Foreskin fibroblast (primary cell): ENCODE measurements at places on chromosomes 16 and 17.

GRCh38 chr16:55828680-55829079, 4.2 kb downstream of the CES1 start:
- DNase-seq, result no peak

DNA sequence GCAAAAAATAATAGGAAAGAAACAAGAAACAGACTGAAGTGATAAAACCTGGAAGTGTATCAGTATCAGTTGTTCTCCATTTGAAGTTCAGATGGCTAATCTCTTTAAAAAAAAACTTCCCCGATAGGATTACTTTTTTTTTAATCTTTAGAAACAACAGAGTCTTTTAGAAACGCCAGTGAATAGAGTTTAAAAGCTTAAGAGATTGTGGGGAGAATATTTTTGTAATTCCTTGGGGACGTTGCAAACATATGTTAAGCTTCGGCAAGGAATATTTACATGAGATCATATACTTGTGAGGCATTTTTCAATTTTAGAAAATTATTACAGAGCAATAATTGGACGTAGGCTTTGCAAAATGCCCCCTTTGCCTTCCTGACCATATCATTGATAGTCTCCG, 13.2 kb downstream of the MAF start:
- no peak for DNase-seq

GRCh38 chr17:81802048-81802758, 1.7 kb upstream of the GCGR start:
- no peak for DNase-seq

- DNase-seq, result no peak
Measured at GRCh38 chr17:40297511-40297910, 9.8 kb downstream of the CDC6 start.

- DNase-seq, result no peak
Measured at GRCh38 chr16:53090286-53090590, 35.4 kb downstream of the CHD9 start.

- no peak for DNase-seq
Measured at GRCh38 chr16:67230809-67231660, 4.1 kb downstream of the TMEM208 start.

DNA sequence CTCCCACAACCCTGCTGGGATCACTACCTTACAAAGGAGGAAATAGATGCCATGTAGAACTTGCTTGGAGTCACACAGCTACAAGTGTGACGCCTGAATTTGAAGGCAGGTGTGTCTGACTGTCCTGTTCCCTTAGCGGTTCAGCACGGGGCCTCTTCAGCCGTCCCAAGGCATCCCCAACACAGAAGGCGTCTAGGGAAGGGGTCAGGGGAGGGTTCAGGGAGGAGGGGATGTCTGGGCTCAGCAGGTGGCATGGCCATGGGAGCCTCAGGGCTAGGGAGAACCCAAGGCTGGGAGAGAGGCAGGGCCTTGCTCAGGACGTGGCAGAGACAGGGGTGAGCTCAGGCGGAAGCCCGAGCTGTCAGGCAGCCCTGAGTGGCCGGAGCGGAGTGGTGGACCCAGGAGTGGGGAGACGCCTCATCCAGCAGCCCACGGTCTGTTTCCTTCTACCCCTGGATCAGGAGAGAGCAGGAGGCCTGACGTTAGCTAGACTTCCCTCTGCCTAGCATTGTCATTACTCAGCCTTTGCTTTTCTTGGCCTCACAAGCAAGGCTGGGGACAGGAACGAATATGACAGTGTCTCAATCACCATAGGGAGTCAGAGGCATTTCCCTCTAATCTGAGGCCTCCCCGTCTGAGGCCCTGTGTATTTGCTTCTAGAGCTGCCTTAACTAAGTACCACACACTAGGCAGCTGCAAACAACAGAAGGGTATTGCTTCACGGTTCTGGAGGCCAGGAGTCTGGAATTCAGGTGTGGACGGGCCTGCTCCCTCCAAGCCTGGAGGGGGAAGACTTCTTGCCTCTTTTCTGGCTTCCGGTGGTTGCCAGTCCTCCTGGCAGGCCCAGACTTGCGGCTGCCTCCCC, 31.3 kb upstream of the ANKRD40CL start:
- DNase-seq, result no peak

DNA sequence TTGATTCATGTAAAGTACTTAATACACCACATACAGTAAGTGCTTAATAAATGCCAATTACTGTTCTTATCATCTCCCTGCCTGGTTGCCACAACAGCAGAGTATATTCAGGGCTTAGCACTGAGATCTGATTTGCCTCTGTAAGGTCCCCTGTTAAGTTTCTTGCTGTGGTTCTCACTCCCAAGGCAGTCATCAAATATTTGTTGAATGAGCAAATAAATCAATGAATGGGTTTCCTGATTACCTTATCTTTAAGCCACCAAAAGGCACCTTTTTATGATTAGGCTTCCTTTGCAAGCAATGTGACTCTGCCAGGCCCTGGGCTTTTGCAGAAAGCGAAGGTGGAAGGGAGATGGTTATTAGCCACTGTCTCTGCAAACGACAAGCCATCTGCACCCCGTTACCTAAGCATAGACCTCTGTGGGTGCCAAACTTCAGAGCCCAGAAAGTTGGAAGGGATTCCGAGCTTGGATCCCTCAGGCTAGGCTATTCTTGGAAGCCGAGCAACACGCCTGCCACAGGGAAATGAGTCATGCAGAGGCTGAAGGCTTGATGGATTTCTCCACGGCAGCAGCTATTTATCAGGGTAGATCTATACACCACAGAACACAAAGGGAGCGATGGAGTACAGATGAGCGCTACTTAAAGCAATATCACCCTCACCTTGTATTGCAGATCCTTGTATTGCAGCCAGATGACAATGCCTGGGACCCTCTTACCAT, 102.0 kb downstream of the GRIN2A start:
- peak; percentile 66 for DNase-seq

DNA sequence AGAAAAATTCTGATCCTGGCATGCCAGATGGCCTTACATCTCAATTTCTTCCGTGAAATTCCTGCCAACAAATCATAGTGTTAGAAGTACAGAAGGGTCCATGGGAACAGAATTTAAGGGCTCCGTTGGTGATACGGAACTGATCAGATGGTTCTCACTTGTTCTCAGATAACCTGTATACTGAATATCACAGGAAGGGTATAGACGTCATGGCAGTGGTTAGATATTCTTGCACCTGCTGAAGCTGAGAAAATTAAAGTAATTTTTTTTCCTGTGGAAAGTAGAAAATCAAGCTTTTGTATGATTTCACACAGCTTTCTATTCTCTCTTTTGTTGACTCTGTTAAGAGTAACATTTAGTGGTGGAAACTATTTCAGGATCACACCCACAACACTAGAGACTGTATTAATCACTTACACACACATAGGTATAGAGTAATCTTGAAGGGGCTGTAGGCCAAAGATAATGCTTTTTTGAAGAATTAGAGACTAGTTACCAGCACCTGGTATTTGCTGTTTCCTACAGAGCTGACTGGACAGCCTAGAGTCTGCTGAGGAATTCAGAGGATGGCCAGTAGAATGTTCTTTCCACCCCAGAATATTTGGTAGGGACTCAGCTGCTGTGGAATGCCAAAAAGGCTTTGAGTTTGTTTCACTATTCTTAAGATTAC, 7.5 kb downstream of the TENT4B start:
- DNase-seq, result peak; percentile 50

GRCh38 chr17:39178536-39178935, 12.6 kb upstream of the ARL5C start:
- peak; percentile 68 for DNase-seq

DNA sequence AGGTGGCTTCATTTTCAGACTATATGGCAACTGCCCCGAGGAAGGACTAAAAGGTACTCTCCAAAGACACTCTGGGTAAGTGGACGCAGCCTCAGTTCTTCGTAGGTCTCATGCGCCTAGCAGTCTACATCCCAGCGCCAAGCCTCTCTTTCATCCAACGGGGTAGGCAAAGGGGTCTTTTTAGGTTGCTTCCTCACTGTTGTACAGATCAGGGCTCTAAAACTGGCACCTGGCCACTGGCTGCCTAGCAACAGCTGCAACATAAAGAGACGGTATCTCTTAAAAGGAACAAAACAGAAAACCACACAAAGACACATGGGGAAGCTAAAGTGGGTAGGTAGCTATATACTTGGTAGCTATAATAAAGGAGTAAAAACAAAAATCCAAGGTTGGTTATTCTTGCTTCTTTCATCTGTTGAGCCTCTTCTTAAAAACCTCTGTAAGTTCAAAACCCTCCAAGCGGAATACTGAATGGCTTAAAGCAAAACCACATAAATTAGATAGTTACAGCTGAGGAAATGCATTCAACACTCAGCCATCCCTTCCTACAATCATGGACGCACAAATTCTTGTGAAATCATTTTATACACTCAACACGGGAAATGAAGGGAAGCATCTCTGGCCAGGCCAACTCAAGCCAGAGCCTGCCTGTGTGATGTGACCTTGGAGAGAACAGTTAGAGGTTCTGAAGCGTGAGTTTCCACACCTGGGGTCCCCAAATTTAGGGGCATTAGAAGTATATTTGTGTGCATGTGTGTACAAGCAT, 22.7 kb downstream of the CYTH1 start:
- DNase-seq, result no peak

DNA sequence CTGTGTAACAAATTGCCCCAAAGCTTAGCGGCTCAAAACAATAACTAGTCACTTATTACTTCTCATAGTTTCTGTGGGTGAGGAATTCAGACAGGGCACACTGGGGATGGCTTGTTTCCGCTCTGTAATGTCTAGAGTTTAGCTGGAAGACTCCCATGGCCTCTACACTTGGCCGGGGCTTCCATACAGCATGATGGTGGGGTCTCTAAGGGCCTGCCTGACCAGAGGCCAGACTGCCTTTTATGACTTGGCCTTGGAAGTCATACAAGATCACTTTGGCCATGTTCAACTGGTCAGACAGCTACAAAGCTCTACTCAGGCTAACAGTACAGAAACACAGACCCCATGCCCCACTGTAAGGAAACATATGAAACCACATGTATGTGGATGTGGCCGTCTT, 8.2 kb downstream of the GLP2R start:
- no peak for DNase-seq

- no peak for DNase-seq
Measured at GRCh38 chr16:20923876-20924275, 23.3 kb downstream of the LYRM1 start.

DNA sequence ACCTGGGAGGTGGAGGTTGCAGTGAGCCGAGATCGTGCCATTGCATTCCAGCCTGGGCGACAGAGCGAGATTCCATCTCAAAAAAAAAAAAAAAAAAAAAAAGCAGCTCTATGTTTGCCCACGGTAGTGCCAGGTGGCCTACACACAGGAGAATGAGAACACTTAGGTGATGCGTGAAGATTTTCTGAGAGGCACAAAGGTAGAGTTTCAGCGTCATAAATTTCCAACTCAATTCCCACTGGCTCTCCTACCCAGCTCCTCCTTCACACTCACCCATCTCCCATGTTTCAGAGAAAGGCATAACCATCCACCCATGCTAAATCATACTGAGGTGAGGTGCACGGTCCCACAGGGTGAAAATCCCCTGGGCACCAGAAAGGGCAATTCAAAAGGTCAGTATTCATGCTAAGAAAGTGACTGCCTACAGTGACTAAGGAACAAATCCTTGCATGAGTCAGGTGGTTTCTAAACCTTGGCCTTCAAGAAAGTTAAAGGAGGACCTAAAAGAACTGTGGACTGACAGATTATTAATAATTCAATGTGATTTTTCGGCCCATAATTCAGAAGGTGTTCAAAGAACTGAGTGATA, 4.8 kb downstream of the DCAKD start:
- peak; percentile 64 for DNase-seq

DNA sequence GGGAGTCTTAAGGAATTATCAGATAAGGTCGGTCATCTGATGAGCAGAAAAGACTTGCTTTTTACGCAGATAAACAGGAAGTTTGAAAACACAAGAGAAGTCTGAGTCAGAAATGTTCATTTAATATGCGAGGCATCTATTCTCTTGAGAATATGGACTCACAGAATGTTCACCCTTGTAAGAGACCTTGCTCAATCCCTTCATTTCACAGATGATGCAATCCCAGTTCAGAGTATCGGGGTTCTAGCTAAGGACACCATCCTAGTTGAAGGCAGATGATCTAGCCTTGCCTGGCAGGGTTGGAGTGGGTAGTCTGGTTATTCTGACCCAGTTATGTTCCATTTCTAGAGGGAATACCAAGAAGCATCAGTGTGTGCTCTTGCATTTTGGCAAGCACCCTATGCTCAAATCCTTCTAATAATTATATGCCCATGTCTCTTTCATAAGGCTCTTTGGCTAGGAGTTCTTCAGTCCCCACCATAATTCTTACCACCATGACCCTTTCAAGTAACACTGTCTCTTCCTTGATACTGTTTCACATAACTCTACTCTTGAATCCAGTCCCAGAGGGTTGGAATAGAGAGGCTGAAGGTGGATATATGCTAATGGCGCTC, 42.5 kb downstream of the YPEL2 start:
- DNase-seq, result peak; percentile 84

DNA sequence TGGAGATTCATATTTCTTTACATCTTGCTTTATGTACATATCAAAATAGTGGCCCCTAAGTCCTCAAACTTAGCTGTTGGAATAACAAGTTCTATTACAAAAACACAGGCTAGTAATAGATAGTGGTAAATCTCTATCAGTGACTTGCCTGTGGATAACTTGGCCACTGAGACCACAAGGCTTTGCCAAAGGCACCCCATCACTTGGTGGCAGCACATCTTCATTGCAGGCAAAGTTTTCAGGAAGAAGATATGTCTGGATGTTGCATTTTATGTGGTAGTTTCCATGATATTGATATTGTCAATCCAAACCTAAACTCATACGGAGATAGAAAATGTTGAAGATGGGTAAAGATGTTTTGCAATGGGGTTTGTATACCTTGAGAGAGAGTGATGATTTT, 58.5 kb downstream of the KNOP1 start:
- no peak for DNase-seq

GRCh38 chr16:74305978-74306784, 9.6 kb downstream of the PSMD7 start:
- no peak for DNase-seq

DNA sequence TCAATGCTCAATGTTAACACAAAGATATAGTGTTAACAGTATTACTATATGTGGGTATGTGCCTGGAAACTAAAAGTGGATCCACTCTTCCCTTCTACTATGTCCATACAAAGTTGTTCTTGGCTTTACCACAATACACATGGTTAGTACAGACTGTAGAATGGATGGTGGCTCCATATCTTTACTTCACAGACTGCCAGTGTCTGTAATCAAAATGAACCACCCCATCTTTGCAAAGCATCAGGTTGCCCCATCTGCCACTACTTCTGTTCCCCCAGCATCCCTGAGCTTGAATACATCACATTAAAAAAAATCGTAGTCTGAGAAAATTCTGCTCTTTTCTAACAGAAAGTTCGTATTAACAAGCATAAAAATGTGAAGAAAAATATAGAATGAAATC, 30.0 kb downstream of the USP32 start:
- no peak for DNase-seq

DNA sequence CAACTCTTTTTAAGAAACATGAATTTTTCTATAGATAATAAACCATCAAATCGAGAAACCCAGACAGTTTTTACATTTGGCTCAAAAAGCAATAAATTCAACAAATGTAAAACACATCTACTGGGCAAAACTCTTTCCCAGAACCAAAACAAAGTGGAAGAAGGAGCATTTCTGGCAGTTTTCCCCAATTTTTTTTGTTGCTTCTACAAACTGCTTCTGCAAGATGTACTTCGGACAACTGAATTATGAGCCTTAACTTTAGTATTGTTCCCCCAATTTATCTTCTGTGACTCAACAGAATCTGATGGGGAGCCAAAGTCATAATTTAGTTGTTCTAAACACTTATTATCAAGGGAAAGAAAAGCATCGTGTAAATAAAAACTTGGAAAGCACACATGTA, 1047.2 kb downstream of the CDH11 start:
- no peak for DNase-seq

- DNase-seq, result no peak
Measured at GRCh38 chr17:28982131-28982793, 23.6 kb downstream of the SEZ6 start.
